ENCODE measurements at places on chromosomes 7 and 10. TPM values are rescaled to one million over a fixed set of nuclear protein-coding genes. Genes with fewer than 3 reads are reported as not detected.

- peak; percentile 16 for DNase-seq
Observed at GRCh38 chr10:33719005-33719703, 384.7 kb upstream of the NRP1 start.

DNA sequence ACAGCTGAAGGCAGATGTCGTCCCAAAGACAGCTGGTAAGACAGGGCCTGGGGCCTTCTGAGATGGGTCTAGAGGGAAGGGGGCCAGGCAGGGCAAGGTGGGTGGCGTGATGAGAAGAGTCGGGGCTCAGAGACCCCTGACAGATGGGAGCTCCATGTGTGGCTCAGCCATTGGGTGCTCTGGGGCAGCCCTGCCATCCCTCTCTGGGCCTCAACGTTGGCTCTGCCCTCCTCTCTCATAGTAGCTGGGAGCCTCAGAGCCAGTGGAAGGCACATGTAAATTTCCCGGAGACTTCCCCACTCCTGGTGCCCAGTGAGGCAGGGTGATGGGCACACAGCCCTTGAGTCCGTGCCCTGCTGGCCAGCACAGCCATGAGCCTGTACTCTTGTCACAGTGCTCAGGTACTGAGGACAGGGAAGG lies 1.8 kb downstream of the PPIF start:
- DNase-seq = no peak

- no peak for DNase-seq
Observed at GRCh38 chr7:3318874-3319273, 17.8 kb downstream of the SDK1 start.

DNA sequence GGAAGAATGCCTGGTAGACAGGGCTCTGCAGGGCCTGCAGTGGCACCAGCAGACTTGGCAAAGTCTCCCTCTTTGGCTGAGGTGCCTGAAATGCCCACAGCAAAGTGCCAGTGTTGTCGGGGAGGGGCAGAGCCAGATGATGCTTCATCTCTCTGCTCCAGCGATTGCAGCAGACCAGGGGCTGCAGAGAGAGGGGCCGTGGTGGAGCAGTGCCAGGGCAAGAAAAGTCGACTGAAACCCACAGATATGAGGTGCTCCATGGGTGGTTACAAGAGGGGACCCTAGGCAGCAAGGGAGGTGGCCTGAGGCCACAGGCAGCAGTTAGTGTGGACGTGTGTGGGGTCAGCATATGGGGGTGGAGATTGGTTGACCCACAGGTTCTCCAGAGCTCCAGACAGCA lies 123.5 kb upstream of the SHH start:
- DNase-seq = no peak

GRCh38 chr10:61189912-61190311 lies 245.9 kb upstream of the RHOBTB1 start:
- no peak for DNase-seq

DNA sequence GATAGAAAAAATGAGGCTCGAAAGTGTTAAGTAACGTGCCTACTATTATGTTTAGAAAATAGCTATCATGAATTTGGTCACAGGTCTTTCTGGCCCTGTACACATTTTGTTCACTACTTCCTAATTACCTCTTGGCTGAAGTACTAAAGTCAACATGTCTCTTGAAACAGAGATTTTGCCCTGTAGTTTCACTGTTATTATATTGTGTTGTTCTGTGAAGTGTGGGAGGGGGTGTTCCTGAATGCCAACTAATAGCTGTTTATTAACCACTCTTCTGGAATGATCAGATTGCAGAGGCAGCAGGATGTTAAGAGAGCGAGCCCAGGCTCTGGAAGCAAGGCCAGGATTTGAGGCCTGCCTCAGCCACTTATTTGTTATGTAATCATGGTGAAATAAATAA lies 72.1 kb downstream of the RNF133 start:
- no peak for DNase-seq

- DNase-seq = no peak
Observed at GRCh38 chr10:88103576-88103975, 240.2 kb downstream of the PTEN start.

Gene RGR
- not detected for total RNA-seq

Gene LRMDA
- total RNA-seq = 13.1 TPM

Gene GCK
- total RNA-seq = 0.78 TPM

All from heart right ventricle (tissue), 16 donors.